ENCODE measurements at places on chromosomes 4 and X.

- DNase-seq: no peak
Observed at GRCh38 chr4:52714597-52715254, 36.5 kb downstream of the ERVMER34-1 start.

DNA sequence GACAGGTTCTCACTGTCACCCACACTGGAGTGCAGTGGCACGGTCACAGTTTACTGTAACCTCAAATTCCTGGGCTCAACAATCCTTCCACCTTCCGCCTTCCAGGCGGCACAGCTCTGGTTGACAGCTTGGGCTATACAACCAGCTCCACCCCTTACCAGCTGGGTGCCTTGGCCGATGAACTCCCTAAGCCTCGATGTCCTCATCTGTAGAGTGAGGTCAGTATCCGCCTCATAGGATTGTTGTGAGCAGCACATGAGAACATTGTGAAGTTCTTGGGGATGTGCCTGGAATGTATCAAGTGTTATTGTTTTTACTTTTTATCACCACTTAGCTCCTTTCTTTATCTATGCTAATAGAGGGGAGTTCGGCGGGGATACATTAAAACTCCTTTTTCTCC lies 23.3 kb downstream of the UCHL1 start:
- DNase-seq: no peak

GRCh38 chr4:4254666-4255065 lies 6.6 kb upstream of the TMEM128 start:
- DNase-seq: no peak

GRCh38 chr4:7964890-7965662 lies 25.4 kb upstream of the AFAP1 start:
- DNase-seq: no peak

- DNase-seq: no peak
Observed at GRCh38 chr4:22091906-22092305, 143.3 kb upstream of the KCNIP4 start.

GRCh38 chr4:150814873-150815272 lies 200.2 kb downstream of the LRBA start:
- no peak for DNase-seq

- DNase-seq: no peak
Observed at GRCh38 chr4:188396037-188396436, 256.8 kb downstream of the TRIML1 start.

DNA sequence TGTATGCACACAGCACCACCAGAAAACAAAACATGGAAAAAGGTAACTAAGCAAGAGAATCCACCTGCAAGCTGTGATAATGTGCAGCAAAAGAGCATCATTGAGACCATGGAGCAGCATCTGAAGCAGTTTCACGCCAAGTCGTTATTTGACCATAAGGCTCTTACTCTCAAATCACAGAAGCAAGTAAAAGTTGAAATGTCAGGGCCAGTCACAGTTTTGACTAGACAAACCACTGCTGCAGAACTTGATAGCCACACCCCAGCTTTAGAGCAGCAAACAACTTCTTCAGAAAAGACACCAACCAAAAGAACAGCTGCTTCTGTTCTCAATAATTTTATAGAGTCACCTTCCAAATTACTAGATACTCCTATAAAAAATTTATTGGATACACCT lies 90.2 kb downstream of the TET2 start:
- DNase-seq: no peak

DNA sequence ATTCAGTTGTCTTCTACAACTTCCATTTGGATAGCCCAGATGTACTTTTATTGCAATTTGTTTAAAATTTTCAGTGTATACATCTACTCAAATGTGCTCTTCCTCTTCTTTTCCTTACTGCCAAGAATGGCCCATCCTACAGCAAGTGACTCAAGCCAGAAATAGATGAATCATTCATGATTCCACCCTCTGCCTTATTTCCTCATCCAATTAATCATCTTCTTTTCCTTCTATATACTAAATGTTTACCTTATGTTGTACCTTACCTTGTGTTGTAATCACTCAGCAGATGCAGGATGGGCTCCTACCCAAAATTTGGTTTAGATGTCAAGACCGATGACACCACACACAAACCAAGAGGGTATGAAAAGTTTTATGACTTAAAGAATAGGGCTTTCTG lies 437.8 kb downstream of the GRXCR1 start:
- no peak for DNase-seq

- DNase-seq: no peak
Observed at GRCh38 chrX:107940095-107940494, 42.1 kb downstream of the TEX13B start.

DNA sequence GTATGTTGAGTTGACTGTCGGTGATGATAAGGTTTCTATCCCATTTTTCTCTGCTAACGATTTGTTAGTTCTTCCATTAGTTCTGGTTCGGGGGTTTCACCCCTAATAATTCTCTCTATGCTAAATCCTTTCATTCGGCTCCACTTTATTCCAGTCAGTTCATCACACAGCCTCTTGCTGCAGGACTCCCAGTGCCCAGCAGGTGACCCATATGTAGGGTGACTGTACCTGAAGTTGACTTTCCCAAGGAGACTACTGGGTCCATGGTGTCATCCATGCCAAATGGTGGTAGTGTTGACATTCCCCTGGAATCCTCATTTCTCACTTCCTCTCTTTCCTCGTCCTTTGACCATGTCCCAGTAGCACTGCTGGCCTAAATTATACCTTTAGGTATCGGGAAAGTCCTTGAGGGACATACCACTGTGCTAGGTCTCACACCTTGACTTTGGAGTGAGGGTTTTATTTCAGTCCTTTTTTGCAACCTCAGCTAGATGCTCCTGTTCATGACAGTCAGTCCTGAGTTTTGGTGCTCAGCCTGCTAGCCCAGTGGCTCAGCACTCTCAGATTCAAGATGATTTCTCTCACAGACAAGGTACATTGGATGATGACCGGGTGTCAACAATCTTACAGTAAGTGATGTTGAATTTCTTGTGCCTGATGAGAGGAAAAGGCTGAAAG lies 105.1 kb upstream of the ARHGAP24 start:
- DNase-seq: no peak

DNA sequence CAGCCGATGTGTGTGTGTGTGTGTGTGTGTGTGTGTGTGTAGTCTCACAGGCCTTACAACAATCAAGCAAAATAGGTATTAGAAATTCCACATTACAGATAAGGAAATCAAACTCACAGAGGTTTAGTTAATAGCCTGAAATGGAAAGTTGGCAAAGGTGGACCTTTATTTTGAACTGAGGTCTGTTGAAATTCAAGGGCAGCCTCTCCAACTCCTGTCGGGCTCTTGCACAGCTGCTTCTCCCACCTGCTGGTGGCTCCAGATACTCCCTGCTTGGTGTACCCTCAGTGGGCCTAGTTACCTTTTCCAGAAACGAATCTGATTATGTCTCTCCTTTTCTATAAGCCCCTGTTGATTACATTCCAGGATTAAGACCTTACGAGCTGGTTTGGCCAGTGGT lies 195.9 kb downstream of the MGST2 start:
- DNase-seq: no peak

- no peak for DNase-seq
Observed at GRCh38 chr4:7160951-7161440, 31.3 kb upstream of the SORCS2 start.

DNA sequence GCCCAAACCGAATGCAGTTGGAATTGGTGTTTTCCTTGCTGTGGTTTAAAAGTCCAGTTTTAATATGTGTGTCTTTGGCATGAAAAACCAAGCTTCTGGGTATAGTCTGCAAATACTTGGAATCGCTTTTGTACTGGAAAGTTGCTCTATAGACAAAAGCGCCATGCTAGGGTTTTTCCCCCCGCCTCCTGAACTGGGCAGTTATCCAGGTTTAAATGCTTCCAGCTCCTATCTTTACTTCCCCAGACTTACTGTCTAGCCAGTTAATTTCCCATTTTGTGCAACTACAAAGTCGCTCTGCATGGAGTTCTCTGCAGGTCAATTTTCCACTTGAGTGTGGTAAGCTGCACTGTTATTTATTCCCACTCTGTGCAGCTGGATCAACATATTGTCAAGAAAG lies 2.7 kb downstream of the RASL11B start:
- no peak for DNase-seq

- no peak for DNase-seq
Observed at GRCh38 chr4:37999000-37999716, 39.0 kb downstream of the PTTG2 start.

DNA sequence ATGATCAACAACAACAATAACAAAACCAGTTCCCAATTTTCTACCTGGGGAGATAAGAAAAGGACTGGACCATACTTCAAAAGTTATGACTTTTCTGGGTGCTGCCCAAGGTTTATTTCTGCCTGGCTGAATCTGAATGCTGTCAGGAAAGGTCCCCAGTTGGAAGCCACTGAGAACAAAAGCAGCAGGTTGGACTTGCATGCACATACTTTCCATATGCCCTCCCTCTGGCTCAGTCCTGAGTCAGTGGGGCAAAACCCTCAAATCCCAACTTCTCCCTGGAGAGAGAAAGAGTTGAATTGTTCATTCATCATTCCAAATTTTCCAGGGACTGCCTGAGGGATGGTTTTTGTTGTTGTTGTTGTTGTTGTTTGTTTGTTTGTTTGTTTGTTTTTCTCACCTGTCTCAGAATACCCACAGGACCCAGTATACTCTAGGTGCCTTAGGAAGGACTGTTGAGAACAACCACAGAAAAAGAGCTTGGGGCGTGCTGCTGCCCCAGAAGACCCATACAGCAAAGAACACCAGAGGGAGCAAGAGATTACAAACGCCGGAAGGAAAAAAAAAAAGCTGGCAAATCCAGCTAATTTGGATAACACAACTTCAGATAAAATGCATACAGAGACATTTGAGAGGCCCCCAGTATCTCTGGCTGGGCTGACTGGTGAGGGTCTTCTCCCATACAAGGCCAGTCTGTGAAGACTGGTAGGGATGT lies 138.9 kb upstream of the INPP4B start:
- no peak for DNase-seq

- no peak for DNase-seq
Observed at GRCh38 chr4:1991087-1991486, 17.7 kb downstream of the NELFA start.

GRCh38 chr4:176671532-176671931 lies 121.2 kb downstream of the VEGFC start:
- no peak for DNase-seq

DNA sequence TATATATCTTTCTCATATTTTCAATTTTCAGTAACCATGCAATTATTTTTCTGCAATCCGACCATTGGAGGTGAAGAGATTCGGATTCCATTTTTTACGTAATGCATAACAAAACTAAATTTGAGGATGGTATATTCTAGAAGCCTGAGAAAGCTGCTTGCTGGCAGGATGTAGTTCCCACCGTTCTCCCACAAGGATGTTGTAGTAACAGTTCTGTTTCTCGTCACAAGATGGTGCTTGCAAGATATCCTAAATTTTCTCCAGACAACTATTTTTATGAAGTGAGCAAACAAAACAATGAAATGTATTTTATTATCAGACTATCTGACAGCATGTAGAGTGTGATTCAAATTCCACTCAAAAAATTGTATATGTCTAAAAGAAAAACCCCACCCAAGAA lies 10.7 kb downstream of the PWWP3B start:
- no peak for DNase-seq

- DNase-seq: no peak
Observed at GRCh38 chr4:35690271-35690670, 554.0 kb downstream of the ARAP2 start.

GRCh38 chr4:106929248-106929647 lies 106.9 kb downstream of the DKK2 start:
- DNase-seq: no peak

DNA sequence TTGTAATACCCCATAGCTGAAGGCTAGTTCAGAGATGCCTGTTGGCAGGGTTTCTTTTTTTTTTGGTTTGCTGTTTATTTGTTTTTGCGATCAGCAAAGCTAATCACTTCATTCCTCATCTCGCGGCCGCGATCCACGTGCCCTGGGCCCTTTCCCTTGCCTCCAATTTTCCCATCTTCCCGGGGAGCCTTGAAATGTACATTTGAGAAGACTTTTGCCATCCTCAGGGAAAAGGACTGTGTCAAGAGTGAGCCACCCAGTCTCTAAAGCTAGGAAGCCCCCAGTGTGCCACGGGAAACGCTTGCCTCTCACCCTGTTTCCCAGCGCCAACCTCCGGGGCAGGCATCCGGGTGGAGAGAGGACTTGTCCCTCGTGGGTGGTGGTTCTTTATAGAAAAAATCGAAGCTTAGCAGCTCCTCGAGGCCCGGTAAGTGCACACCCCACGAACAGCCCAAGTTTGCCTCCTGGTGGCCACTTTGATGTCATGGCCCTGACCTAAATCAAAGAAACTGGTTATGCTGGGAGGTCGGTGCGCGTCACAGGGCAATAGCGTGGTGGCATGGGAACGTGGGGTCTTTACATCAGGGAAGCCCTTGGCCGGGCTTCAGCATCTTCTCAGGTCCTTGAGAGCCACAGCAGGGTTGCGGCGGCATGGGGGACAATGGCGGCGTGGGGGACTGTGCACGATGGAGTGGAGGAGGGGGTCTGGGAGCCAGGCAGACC lies 42.0 kb downstream of the MAP7D3 start:
- DNase-seq: no peak

DNA sequence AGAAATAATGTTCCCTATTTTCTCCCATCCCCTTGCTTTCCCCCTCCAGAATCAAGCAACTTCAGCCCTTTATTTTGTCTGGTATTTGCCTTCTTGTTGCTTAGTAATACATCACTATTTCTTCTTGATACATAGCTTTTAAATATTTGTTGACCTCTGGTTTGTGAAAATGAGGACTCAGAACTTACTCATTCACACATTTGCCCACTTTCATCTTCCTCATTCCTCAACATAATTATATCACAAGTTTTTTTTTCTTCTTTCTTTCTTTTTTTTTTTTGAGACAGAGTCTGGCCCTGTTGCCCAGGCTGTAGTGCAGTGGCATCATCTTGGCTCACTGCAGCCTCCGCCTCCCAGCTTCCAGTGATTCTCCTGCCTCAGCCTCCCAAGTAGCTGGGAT lies 28.9 kb upstream of the NDUFC1 start:
- no peak for DNase-seq

GRCh38 chr4:46781434-46782092 lies 127.5 kb downstream of the COX7B2 start:
- DNase-seq: no peak

DNA sequence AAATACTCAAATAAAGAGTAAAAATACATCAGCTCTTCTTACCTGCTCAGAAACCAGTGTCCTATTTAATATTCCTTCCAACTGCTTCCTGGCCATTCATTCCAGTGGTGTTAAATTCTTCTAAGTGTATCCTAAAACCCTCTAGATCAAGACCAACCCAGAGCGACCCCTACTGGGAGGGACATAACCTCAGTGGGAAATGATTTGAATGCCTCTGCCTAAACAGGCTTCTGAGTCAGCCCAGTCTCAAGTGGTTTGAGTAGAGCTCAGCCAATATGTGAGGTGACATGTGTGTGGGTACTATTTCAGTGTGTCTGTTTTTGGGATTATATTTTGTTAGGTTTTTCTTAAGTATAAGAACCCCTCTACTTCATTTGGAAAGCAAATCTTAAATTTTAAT lies 133.6 kb upstream of the ARHGEF9 start:
- no peak for DNase-seq

- no peak for DNase-seq
Observed at GRCh38 chr4:111214371-111214770, 591.5 kb upstream of the PITX2 start.

DNA sequence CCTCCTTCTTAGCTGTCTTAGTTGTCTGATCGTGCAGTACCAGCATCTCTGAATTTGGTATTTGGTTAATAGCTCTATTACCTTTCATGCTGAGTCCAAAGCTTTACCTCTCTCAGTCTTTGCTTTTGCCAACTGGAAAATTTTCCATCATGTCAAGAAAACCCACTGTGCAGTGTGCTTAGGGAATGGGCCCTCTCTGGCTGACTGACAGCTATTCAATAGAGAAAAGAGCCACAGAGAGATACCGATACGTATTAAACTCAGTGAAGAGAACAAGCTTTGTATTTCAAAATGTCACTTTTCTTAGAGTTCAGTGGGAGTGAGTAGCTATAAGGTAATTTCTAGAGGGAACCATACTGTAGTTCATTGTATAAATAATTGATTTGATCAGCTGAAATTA lies 1507.1 kb downstream of the C4orf33 start:
- DNase-seq: no peak
